Stimulated activated CD4-positive, alpha-beta T cell treated with anti-CD3 and anti-CD28 coated beads, Interleukin-12 subunit alpha, Interleukin-12 subunit beta, amount 100 ng/mL, for 4 hours (primary cell): ENCODE measurements at places on chromosomes 5 and 9.

- DNase-seq: no peak
Measured at GRCh38 chr5:157509093-157509492, 49.1 kb downstream of the NIPAL4 start.

DNA sequence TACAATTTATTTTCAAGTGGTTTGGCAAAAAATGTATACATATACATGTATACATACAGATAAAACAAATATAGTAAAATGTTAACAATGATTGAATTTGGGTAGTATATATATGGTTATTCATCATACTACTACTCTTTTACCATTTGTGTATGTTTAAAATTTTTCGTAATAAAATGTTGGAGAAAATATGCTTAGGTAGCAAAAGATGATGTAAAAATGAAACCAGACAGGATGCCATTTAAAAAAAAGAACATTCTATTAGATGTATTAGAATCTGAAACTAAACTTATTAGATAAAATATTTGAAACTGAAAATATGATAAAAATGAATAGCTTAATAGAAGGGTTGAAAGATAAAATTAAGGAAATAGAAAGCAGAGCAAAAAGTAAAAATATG, 144.9 kb upstream of the FER start:
- DNase-seq: no peak

- DNase-seq: no peak
Measured at GRCh38 chr5:169394371-169394770, 93.4 kb upstream of the SLIT3 start.

- DNase-seq: no peak
Measured at GRCh38 chr5:168305281-168305680, 13.8 kb downstream of the WWC1 start.

GRCh38 chr5:151036556-151036955, 16.2 kb downstream of the GPX3 start:
- no peak for DNase-seq

DNA sequence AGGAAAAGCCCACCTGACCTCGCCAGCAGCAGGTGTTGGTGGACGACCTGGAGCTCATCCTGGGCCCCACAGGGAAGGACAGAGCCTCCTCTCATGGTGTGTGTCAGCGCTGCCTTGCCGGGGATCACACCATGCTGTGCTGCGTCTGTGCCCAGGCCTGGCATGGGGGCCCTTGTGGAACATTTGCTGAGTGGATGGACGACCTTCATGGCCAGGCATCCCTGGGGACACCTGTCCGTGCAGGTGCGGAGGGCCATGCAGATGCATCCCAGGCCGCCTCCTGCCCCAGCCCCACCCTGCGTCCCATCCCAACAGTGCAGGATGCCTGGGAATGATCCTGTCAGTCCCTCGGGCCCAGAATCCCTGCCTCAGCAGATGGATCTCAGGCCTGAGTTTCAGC, 73.8 kb downstream of the NEK6 start:
- no peak for DNase-seq

DNA sequence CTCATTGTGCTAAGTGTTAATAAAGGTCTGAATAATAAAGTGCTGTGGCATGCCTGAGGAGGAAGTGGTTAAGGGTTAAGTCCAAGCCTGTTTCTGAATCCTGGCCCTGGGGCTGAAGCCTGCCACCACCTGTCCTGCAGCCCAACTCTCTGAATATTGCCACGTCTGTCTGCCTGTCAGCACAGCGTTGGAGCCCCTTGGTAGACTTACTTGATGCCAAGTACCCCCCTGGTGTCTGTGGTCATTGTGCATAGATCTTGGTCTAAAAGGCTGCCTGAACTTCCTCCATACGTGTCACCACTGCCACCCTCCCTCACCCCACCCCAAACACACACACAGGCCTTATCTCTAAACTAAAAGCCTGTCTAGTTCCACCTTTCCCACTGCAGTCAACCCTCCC, 35.4 kb upstream of the SLC2A8 start:
- no peak for DNase-seq

- no peak for DNase-seq
Measured at GRCh38 chr5:11595045-11595444, 309.2 kb downstream of the CTNND2 start.

DNA sequence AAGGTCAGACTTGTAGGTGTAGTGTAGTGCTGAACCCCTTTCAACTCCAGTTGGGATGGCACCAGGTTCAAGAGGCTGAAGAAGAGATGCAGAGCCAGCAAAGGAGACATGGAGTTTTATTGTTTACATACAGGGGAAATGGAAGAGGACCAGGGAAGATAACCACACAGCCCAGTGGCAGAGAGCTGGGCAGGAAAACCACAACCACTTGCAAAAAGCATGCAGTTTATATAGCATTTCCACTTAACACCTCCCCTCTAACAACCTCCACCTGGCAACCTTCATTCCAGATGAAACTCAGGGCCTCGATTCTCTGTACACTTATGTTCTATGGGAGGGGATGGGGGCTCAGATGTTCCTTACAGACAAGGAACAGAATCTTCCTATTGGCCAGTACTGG, 56.9 kb downstream of the SNX24 start:
- no peak for DNase-seq

DNA sequence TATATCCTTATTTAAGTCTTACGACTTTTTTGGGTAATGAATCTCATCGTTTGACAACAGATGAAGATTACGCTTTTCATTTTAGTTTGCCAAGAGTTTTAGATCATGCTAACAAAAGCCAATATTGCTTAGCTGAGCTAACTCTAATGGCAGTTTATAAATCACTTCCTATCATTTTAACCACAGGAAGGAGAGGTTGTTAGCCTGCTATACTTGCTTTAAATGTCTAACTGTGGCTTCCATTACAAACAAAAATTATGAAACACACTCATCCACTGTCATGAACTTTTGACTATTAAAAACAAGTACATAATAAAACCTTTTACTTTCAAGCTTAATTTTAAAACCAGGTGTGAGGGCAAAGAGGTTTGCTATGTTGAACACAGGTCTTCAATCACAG, 53.7 kb upstream of the ANKH start:
- no peak for DNase-seq

GRCh38 chr9:133202688-133203453, 6.2 kb downstream of the OBP2B start:
- DNase-seq: no peak

DNA sequence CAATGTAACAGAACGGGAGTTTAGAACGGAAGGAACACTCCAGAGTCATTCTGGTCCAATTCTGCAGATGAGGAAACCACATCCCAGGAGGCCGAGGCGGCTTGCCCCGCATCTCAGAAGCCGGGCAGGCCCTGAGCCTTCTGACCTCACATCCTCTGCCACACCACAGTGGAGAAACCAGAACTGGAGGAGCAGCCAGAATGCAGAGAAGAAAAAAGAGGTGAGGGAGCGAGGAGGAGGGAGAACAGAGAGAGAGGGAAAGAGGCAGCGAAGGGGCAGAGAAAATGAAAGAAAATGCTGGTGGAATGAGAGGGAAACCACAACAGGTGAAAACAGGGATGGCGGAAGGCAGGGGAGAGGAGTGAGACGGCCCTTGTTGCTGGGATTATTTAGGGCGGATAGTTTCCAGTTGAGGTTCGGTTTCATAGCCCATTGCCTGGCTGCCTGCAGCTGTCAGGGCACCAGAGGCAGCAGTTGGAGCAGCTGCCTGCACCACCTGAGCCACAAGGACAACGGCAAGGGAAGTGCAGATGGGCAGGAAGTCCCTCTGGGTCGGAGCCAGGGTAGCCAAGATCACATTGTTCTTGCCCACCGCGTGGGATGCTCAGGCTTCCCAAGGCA, at the start of gene HMHB1:
HMHB1 (plus strand) TSS at position 77 of the 621 bp plus-strand sequence.
- DNase-seq: no peak
